C1 segment of cervical spinal cord (tissue), 14 donors: ENCODE measurements at places on chromosomes 5 and 9.

GRCh38 chr5:142006363-142007236, 6.2 kb downstream of the GNPDA1 start:
- no peak for DNase-seq

GRCh38 chr5:39219437-39219836, at the start of gene FYB1:
FYB1 (minus strand) TSS chr5:39219563; CDS start chr5:39202960, 16,603 bp downstream.
- no peak for DNase-seq

DNA sequence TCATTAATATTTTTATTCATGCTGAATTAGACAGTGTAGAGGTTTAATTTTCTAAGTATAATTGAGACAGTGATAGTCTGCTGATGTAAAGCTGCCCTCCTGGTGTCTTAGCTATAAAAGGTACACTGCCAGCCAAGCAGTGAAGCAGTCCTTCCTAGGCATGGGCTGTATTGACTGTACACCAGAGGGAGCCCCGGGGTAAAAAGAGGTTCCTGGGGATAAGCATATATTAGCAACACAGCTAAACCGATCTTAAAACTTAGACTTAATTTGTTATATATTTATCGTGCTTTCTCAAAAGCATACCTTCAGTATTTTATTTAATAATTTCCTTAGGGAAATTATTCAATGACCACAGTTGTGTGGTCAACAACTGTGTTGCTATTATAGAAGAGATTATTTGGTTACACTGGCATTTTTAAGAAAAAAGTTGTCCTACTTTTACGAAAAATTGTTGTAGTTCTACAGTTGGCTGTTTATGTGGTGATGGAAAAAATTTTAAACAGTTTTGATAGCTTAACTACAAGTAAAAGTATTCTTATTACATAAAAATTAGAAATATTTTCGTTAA, 68.8 kb downstream of the ELL2 start:
- no peak for DNase-seq

DNA sequence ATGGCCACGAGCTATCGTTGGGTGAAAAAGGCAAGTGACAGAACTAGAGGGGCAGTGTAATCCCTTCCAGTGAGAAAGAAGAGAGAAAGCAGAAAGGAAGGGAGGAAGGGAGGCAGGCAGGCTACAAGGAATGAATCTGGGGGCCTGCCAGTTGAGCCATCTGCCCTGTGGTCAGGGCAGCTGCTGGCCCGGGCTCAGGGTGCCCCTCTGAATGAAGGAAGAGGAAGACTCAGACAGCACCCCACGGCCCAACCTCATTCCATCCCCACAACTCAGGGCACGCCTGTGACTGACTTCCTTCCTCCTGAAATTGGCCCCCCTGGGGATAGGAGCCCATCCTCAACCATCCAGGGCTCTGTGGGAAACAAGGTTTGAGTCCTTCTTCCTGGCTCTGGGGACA, 20.3 kb upstream of the FLT4 start:
- no peak for DNase-seq

GRCh38 chr9:74245866-74246497, 251.2 kb upstream of the RORB start:
- no peak for DNase-seq

DNA sequence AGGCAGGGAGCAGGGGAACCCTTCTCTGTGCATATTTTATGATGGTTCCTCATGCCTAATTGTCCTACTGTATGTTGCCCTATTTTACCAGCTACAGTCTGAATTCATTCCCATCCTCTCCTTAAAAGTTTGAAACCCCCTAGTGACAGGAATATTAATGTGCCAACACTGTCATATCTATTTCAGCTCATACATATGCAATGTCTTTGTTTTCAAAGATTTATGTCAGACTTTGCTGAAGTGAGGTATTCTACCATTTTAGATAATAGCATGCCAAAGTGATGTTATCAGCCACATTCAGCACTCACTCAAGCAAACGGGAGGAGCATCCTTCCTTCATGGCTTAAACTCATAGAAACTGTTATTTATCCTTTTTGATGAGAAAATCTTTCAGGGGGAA, 696.5 kb downstream of the NR2F1-AS1 start:
- no peak for DNase-seq

DNA sequence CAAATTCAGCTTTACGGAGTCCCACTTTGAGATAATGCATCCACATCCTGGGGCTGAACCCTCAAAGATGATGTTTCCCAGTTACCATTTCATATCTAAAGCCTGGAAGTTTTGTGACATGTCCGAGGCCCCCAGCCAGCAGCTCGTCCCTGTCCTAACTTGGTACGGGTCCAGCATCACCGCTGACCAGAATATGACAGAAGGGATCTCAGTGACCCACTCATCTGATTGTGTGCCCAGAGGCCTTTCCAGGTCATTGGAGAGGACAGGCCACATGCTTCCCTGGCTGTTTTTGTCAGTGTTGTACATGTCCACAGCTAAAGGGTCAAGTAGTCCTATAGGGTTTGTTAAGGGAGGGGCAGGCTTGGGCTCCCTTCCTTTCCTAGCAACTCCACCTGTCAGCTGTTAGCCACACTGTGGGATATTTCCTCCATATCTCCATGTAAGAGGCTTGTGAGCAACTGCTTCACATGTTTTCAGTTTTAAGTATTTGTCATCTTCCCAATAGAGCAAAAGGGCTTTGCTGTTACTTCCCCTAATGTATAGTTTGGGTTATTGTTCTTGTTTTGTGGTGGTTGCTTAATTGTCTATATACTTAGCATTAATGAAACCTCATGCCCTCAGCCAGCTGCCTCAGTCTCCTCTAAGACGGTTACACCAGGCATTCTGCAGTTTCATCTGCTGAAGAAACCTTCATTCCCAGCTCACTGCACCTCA, 33.4 kb downstream of the SECISBP2 start:
- DNase-seq = no peak

DNA sequence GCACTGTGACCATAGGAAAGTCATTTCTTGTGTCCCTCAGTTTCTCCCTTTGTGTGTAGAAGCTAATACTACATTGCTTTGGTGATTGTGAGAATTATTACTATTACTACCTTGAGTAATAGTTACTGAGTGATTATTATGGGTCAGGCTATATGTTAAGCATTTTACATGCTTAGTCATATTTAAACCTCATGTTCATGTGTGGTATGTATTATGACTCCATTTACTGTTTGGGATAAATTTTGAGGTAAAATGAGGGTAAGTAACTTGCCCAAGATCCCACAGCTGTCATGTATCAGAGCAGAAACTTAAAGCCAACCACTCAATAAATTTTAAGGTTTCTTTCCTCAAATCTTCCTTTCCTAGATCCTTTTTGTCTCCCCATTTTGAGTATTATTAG, 28.3 kb downstream of the SLF1 start:
- DNase-seq = no peak

- no peak for DNase-seq
Measured at GRCh38 chr5:169778622-169779596, 141.8 kb downstream of the DOCK2 start.

- no peak for DNase-seq
Measured at GRCh38 chr9:136697146-136697820, 10.0 kb upstream of the AGPAT2 start.

DNA sequence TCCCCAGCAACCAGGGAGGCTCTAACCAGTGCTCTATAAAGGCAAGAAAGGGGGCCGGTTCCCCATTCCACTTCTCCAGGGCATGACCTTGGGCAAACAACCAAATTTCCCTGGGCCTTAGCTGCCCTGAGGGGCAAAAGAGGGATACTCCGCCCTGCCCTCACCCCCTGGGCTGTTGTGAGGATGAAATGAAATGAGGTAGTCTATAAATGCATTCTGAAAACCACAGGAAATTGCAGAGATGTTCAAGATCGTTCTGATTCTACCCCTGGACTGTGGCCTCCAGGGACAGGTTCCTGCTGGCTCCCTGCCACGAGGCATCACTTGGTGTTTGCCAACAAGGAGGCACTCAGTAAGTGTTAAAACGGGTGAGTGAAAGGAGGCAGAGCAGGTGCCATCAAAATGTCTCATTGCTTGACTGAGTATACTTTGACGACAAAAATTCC, 5.7 kb downstream of the RAPGEF1 start:
- DNase-seq = no peak

DNA sequence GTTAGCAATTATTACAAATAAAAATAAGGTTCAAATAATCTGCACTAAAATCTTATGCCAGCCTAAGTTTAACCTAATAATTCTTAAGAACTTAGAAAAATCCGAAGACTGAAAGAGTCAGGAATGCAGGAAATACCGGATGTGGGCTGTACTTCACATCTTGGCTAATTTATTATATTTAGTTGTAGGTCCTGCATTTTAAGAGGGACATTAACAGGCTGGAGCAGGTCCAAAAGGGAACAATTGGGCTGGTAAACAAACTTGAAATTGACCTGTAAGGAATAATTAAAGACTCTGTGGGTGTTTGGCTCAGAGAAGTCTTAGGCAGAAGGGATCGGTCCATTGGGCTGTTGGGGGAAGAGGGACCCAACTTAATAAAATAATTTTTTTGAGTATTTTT, 18.4 kb downstream of the GLRA1 start:
- DNase-seq = no peak

- no peak for DNase-seq
Measured at GRCh38 chr5:109865637-109866036, 175.9 kb downstream of the MAN2A1 start.

GRCh38 chr9:38422555-38423260, 1.5 kb downstream of the IGFBPL1 start:
- no peak for DNase-seq

DNA sequence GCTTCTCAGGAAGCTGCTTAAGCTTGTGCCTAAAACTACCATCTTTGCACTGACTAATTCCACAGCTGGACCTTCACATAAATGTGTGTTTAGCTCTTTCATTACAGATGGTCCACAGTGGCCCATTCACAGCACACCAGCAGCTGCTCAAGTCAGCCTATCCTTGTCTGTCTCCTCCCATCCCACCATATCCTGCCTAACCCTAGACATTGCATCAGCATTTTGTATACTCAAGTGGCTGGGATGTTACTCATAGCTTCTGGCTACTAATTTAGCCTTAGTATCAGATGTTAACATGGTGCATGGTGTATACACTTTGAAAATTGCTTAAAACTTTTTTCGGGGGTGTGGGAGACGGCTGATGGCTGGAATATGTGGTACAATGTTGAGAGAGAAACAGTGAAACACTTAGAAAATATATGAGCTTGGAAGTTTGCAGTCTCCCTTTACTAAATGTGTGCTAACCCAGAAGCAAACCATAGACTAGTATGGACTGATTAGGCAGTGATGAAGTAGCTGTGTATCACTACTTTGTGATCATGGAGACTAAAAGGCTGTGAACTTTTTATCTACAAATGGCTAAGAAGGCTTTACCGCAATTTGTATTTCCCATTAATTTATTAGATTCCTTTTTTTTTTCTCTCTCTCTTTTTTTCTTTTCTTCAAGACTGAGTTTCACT, 83.1 kb downstream of the JMY start:
- no peak for DNase-seq

DNA sequence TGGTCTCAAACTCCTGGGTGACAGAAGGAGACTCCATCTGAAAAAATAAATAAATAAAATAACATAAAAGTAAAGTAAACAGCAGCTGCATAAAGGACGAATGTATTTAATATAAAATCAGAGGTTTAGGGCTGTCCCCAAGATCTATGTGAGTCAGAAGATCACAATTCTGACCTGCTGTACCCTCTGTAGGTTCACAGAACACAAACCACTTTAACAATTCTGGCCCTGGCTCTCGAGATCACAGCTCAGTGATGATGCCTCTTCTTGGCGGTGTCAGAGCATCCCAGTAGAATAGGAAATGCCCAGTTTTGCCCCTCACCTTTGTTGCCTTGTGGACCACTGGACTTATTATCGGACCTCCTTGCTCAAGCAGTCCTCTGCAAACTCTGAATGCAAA, 380.9 kb downstream of the TLE1 start:
- DNase-seq = no peak

- DNase-seq = no peak
Measured at GRCh38 chr9:92654481-92655301, 15.2 kb downstream of the IPPK start.

GRCh38 chr9:87529671-87530070, 32.0 kb downstream of the DAPK1 start:
- DNase-seq = no peak

GRCh38 chr9:65404232-65405006, 119.4 kb upstream of the FOXD4L5 start:
- DNase-seq = no peak

DNA sequence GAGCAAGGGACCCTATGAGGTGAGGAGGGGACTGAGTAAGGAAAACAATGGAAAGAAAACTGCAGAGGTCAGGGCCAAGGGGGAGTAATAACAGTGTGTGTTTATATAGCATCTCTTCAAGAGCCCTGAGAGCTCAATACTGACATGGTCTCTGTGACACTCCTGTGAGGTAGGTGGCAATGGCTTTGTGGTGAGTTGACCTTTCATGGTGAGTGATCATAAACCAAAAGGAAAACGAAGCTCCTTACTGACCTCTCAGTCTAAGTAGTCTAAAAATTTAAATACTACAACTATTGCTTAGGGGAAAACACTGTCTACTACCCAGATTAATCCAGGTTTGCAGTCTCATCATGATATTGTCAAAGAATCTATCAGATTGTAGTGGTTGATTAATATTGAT, 130.9 kb downstream of the SNCAIP start:
- no peak for DNase-seq

GRCh38 chr5:14685757-14686156, 21.2 kb downstream of the OTULIN start:
- DNase-seq = no peak

GRCh38 chr5:148829734-148830133, 3.3 kb downstream of the ADRB2 start:
- DNase-seq = no peak

DNA sequence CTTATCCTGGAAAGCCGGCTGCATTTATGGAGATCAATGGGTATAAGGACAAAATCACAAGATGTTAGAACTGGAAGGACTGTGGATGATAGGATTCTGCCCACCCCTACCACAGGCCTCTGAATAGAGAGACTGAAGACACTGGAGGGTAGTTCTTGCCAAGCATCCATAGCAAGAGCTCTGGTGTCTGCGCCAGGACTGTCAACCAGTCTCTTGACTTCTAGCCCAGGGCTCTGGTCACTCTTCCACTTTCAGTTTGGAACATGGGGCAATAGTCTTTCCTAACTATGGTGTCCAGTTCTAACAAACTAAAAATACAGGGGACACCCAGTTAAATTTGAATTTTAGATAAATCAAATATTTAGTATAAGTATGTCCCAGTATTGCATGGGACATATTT, 23.4 kb downstream of the LARP1 start:
- no peak for DNase-seq

DNA sequence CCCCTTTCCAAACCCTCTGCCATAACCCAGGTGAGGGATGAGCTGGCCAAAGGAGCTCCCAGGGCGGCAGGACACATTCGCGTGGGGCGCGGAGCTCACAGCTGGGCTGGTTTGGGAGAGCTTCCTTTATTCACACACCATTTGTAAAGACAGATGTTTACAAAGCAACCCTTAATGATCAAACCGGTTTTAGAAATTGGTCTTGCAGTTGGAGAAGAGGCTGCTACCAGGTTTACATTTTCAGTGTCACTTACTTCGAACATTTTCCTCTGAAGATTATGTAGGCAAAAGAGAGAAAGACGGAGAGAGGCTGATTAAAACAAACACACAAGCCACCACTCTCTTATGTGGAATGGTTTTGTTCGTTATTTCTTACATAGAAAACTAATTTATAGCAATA, 648.7 kb downstream of the IRX1 start:
- no peak for DNase-seq

- DNase-seq = no peak
Measured at GRCh38 chr5:176692839-176693476, 45.7 kb downstream of the TSPAN17 start.

- DNase-seq = no peak
Measured at GRCh38 chr5:31800351-31800750, 161.4 kb downstream of the PDZD2 start.
